KBM-7 (cell line): ENCODE measurements at places on chromosomes 1 and 21.
A peak's percentile ranks its signal among the peaks of the same experiment; 100 is the strongest.

DNA sequence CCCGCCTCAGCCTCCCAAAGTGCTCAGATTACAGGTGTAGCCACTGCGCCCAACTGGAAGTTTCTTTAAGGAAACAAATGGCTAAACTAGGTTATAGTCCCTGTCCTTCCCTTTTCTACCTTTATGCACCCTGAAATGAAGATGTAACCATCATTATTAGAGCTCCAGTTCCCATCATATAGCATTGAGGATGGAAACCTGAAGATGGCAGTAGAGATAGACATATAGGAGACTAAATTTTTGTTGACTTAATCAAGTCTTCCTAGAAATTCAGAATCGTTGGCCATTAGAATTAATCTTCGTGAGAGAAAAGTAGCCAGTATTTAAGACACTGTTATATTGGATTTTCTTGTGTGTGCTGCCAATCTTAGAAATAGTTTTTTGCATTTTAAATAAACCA is 1016.3 kb upstream of the NCAM2 start:
- DNase-seq: peak; percentile 12

GRCh38 chr1:8598060-8598724 is 219.2 kb downstream of the RERE start:
- DNase-seq: no peak

GRCh38 chr21:34834852-34835501 is 166.2 kb downstream of the CLIC6 start:
- DNase-seq: no peak

- no peak for DNase-seq
Observed at GRCh38 chr1:8161546-8162105, 135.5 kb upstream of the ERRFI1 start.

DNA sequence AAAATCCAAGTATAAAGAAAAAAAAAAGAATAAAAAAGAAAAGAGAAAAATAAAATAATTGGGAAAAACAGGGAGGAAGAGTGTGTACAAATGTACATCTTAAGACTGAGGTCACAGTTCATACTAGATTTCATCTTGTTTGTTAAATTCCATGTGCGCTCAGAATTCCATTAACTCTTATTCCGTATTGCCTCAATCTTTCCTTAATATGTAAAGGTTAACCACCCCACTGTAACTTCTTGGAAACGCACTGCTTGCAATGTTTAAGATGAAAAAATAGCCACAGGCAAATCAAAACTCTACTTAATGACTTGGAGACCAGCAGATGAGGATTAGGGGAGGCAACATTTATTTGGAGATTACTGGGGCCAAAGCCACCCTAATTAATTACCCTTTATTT is 23.9 kb upstream of the KCNE1 start:
- DNase-seq: no peak

DNA sequence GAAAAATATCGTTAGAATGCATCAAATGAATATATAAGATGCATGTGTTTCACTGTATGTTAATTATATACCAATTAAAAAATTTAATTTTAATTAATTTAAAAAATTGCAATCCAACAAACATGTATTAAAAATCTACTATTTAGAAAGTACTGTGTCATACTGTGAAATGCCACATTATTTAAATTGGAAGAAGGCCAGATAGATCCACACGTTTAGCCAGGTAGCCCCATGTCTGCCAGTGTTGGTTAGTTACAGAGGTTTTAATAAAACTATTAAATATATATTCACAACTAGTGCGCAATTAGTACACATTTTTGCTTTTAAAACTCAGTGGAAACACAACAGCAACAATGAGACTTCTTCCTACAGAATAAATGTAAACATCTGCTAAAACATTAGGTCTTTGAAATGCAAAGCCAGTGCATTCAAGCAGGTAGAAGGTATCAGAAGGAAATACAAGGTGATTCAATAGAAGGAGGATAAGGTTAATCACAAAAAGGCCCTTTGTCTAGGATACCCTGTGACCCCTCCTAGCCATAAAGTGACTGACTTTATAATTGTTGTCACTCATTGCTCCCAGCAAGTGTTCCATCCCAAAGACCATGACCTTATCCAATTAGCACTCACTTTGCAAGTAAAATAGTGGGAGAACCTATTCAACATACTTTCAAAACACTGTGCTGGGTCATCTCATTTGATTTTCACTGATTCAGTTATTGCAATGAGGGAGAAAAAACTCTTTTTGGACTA is 211.5 kb downstream of the TTLL7 start:
- DNase-seq: no peak

DNA sequence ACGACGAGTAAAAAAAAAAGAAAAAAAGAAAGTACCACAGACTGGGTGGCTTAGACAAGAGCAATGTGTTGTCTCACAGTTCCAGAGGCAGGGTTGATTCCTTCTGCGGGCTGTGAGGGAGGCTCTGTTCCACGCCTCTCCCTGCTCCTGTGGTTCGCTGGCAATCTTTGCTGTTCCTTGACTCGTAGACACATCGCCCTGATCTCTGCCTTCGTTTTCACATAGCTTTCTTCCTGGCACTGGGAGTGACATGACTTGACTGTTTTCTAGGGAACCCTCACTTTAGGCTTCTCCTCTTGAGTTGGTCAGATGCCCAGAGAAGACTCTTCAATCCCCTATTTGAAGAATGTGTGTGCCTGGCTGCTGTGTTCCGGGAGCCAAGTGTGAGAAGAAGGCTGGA is 133.6 kb downstream of the TM2D1 start:
- DNase-seq: no peak

DNA sequence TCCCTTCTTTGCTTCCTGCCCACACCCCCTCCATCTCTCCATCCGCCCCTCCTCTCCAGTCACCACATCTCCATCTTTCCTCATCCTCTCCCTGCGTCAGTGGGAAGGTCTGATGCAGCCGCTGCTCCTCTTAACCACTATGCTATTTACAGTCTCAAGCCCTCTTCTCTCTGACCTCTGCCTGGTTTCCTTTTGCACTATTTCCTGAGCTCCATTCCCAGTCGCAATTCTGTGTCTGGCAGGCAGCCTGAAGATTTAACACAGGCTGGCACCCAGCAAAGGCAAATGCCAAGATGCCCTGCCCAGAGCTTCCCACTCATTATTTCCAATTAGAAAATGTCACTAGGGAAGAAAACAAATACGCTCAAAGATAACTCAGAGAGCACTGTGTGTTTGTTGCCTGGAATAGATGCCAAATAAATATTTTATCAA is 89.6 kb upstream of the LPGAT1 start:
- DNase-seq: no peak

DNA sequence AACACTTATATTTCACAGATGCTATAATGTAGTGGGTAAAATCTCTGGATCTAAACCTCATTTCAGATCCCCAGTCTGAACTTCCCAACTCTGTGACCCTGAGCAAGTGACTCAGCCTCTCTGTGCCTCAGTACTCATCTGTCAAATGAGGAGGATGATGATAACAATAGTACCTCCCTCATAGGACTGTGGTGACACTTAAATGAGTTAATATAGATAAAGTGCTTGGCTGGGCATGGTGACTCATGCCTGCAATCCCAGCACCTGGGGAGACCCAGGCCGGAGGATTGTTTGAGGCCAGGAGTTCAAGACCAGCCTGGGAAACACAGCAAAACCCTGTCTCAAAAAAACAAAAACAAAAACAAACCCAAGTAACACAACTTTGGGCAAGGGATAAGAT is 4.7 kb upstream of the ECE1 start:
- DNase-seq: no peak
